Stimulated activated CD8-positive, alpha-beta memory T cell treated with anti-CD3 and anti-CD28 coated beads, Interleukin-7, amount 100 ng/mL, for 24 hours (primary cell): ENCODE measurements at places on chromosomes 11 and 22.

- no peak for DNase-seq
Measured at GRCh38 chr11:64444838-64445441, 86.0 kb downstream of the RPS6KA4 start.

DNA sequence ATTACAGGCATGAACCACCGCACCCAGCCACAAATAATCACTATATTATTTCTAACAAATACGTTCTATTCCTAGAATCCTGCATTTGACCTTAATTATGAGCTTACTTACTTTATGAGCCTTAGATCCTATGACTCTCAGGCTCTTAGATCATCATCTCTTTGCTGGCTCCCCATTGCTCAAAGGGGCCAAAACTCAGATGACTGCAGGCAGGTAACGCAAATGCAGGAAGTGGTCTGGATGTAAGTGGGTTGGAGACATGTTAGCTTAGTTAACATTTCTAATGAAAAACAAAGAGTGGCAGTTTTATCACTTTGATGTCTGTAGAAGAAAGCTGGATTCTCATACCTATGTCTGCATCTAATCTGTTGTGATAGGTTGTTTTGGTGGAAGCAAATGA is 23.4 kb downstream of the CCDC81 start:
- no peak for DNase-seq

GRCh38 chr11:79486242-79486984 is 45.6 kb upstream of the TENM4 start:
- no peak for DNase-seq

GRCh38 chr11:130490682-130491449 is 42.4 kb downstream of the ADAMTS15 start:
- no peak for DNase-seq

GRCh38 chr11:21710809-21711208 is 482.1 kb upstream of the ANO5 start:
- DNase-seq: no peak
